Activated CD4-positive, alpha-beta T cell treated with anti-CD3 and anti-CD28 coated beads, Interleukin-10, Interleukin-2, amounts not matched to agents 100 ng/mL and 50 ng/mL, durations not matched to agents 16 hours and 8 hours (primary cell): ENCODE measurements at places on chromosomes 1 and 21.

DNA sequence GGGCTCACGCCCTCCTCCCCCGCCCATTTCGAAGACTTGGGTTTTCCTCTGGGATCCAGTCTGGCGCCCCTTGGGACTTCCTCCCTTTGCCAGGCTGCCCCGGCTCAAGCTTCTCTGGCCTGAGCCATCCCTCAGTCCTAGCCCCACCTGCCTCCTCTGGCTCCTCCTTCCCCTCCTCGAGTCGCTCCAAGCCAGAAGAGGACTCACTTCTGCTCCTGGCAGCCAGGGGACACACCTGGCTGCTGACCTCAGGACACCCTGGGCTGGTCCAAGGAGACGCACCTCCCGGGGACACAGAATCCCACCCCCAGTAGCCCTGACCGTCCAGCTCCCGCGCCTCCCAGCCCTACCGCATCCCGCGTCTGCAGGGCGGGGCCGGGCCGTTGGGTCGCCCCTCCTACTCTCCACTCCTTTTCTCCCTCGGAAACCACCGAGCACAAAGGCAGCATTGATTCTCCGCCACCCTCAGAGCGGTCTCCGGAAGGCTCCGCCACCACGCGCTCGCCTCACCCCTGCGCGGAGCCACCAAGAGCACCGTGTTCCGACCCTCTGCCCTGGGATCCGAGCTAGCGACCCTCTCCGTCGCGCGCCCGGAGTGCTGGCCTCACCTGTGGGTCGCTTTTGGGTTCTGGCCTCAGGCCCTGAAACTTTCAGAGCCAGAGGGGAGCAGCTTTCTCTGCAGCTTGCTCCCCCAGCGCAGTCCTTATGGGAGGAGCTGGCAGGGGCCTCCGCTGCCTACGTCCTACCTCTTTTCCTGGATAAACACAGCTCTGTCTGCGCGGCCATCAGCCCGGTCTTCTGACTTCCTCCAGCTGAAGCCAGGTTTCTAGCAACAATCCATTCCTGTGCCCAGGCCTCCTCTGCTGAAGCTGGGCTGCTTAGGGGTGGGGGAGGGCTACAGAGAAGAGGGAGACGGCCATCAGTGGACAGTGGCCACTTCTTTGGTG, at the start of gene C2CD4D:
TSS of gene C2CD4D (minus strand) at position 364 of the 947 bp plus-strand sequence. CDS start 831 bp downstream, outside the sequence.
- DNase-seq, result peak; percentile 89

DNA sequence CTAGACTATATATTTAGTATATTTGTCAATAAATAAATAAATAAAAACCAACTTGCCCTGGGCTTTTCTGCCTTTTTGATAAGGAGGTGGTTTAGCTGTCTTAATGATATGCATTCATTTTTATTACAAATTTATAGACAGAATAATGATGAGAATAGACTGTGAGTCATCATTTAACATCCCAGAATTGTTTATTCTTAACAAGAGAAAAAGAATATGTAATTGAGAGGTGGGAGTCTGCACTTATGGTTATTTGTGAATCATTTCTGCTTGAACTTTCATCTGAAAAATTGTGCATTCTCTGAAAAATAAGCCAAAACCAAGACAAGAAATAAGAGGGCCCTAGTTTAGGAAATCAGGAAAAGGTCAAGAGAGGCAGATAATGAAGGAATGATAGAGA, 326.2 kb downstream of the COL11A1 start:
- DNase-seq, result no peak

DNA sequence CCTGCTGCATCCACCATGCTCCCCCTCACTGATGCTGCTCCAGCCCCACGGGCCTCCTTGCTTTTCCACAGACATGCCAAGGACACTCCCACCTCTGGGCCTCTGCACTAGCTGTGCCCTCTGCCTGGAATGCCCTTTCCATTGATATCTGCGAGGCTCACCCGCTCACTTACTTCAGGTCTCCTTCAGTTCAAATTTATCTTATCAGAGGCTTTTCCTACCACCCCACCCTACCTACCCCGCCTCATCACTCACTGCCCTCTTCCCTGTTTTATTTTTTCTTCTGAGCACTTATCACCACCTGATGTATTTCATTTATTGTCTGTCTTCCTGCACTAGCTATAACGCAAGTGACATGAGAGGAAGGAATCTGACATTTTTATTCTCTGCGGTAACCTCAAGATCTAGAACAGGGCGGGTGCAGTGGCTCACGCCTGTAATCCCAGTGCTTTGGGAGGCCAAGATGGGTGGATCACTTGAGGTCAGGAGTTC, 7.0 kb downstream of the HSPG2 start:
- no peak for DNase-seq

GRCh38 chr21:44293551-44294231, 6.2 kb upstream of the PFKL start:
- DNase-seq, result no peak

- DNase-seq, result peak; percentile 66
These were observed 8.8 kb upstream of the GUCA2A start for GRCh38 chr1:42173155-42173933.

DNA sequence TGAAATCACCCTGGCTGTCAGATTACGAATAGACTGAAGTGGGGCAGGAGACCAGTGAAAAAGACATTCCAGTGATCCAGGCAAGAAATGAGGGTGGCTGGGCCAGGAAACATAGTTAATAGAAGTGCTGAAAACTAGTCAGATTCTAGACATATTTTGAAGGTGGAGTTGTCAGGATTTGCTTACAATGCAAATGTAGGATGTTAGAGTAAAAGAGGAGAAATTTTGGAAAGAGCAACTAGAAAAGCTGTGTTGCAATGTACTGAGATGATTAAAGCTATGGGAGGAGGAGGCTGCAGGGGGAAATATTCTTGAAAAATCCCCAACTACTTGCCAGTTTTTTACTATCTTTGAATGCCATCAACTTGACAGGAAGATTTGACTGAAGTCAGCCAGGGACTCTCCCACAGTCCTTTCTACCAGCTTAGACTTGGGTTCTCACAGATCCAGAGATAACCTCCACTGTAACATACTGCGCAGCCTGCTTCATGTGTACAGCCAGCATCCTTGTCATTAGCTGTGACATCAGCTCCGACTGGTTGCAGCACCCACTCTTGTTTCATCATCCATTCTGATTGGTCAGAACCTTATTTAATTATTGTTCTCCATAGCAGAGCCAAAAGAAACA, 109.7 kb downstream of the TSEN15 start:
- DNase-seq, result peak; percentile 91
